ENCODE measurements at places on chromosomes 7 and 10.

DNA sequence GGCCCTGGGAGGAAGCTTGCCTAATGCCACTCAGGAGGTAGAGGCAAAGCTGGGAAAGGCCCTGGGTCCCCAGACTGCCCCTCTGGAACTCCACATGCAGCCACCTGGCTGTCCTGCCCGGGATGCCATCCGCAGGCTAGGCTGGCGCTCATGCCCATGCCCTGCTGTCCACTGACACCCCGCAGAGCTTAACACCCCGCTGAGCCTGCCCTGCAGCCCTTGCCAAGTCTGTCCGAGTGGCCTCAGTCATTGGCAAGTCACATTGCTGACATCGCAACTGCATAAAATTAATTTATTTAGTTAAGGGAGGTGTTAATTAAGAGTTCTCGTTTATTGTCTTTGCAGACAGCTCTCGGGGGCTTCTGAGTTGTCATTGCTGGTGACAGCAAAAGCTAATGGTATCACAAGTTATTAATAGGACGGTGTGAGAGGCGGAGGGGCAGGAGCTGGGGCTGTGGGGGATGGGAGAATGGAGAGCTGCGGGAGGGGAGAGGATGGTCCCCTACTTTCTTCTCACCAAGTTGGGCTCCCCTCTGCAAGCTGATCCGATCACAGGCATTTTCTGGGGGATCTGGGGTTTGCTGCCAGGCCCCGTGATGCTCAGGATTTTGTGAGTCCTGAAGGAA, 55.6 kb upstream of the PCBD1 start:
- no peak for DNase-seq

- peak; percentile 19 for DNase-seq
Measured at GRCh38 chr7:85750454-85750949, 563.6 kb upstream of the SEMA3D start.

- no peak for DNase-seq
Measured at GRCh38 chr10:26044141-26044749, 110.2 kb downstream of the MYO3A start.

GRCh38 chr10:107379601-107380000, 215.1 kb upstream of the SORCS1 start:
- no peak for DNase-seq

DNA sequence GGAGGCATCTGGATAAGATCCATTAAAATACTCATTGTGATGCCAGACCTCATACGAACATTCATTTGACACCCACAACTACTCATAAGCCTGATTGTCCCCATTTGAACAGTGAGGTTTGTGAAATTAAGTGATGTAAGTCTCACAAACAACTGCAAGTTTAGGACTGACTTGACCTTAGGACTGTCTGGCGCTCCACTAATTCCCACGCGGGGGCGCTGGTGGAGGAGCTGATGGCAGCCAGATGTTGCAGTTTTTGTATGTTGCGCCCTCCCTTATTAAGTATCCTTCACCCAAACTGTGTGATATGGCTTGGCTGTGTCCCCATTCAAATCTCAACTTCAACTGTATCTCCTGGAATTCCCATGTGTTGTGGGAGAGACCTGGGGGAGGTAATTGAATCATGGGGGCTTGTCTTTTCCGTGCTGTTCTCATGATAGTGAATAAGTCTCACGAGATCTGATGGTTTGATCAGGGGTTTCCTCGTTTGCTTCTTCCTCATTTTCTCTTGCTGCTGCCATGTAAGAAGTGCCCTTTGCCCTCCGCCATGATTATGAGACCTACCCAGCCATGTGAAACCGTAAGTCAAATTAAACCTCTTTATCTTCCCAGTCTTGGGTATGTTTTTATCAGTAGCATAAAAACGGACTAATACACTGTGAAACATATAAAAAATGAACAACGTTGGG, 20.3 kb upstream of the TIAL1 start:
- DNase-seq, result no peak

DNA sequence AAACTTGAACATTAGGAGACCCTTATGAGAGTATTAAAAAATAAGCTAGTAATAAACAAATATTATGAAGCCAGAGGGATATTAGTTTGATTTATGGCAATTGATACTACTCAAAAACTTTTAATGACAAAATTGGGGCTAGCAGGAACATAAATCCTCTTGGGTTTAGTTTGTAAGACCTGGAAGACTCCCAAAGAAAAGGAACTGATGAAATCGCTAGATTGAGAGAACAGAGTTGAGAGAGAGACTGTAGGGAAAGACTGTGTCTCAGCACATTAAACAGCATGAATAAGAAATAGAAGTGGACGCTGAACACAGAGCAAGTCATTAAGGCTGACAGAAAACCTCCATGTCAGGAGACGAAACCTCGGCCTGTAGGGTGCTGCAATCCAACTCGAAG, 56.4 kb downstream of the ICA1 start:
- no peak for DNase-seq

- peak; percentile 55 for DNase-seq
Measured at GRCh38 chr7:83936056-83936708, 258.4 kb downstream of the SEMA3A start.

- DNase-seq, result no peak
Measured at GRCh38 chr10:78964274-78964951, 104.4 kb upstream of the ZMIZ1 start.

- no peak for DNase-seq
Measured at GRCh38 chr7:28350662-28351061, 61.7 kb upstream of the CREB5 start.

DNA sequence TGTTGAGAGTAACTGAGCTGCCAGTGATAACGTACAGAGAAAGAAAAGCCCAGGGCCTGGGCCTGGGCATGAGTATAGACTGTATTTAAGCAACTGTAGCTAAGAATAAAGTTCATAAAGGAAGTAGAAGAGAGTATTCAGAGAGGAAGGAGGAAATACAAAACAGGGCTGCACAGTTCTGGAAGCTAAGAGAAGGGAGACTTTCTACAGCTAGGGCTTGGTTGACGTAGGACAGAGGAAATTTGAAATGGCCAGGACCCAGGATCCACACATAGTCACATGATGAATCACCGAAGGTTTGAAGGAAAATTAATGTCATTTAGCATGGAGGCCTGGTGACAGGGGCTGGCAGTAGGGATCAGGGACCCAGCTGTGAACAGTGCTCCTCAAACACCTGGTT, 66.7 kb downstream of the ARL4A start:
- DNase-seq, result no peak

DNA sequence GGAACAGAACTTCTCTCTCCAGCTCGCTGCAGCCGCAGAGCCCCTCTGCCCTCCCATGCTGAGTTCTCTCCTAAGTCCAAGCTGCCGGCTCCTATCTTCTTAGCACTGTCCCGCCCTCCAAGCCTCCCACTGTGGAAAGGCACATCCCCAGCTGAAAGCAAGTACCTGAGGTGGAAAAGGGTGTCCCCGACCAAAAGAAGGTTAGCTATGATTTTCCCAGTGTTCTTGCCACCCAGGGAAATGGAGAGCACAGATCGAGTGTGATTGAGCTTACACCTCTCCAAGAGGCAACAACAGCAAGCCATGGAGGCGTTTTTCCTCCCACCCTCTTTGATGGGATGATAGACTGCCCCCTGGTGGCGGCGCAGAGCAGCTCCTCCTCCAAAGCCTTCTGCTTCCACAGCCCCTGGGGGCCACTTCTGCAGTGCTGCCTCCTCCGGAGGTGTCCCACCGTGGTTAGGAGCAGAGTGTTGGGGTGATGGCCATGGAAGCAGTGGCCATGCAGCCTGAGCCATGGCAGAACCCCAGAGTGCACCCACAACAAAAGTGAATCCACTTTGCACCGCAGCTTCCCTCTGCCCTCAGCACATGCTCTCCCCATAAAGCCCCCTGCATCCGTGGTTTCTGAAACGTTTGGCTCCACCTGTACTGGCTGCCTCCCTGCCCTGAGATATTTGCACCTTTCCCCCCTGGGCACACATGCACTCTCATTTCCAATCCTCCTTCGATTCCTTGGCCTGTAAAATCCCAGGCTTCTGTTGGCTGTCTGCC, 143.1 kb upstream of the STK17A start:
- DNase-seq, result no peak

GRCh38 chr7:27459731-27460053, 203.0 kb downstream of the HIBADH start:
- DNase-seq, result no peak

- no peak for DNase-seq
Measured at GRCh38 chr10:97948822-97949221, 81.6 kb downstream of the CRTAC1 start.

DNA sequence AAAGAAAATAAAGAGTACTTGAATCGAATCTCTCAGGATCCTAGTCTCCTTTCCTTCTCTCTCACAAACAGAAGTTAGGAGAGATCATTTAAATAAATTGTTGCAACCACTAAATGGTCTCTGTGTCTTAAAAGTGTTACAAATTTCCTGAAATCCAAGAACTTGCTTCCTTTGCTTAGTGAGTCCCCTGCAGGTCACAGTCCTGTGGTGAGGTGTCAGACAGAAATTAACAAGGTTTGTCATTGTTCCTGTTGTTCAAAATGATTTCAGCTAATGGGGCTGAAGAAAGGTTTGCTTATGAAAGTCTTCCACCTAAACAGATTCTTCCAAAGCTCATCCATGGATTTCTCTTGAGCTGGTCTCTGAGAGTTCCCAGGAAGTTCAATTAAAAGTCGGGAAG, 151.6 kb upstream of the SLC26A5 start:
- no peak for DNase-seq

GRCh38 chr7:16753102-16753931, at the start of gene TSPAN13:
Gene TSPAN13 (plus strand): TSS chr7:16753755. CDS start chr7:16753968, 213 bp downstream.
- peak; percentile 98 for DNase-seq

DNA sequence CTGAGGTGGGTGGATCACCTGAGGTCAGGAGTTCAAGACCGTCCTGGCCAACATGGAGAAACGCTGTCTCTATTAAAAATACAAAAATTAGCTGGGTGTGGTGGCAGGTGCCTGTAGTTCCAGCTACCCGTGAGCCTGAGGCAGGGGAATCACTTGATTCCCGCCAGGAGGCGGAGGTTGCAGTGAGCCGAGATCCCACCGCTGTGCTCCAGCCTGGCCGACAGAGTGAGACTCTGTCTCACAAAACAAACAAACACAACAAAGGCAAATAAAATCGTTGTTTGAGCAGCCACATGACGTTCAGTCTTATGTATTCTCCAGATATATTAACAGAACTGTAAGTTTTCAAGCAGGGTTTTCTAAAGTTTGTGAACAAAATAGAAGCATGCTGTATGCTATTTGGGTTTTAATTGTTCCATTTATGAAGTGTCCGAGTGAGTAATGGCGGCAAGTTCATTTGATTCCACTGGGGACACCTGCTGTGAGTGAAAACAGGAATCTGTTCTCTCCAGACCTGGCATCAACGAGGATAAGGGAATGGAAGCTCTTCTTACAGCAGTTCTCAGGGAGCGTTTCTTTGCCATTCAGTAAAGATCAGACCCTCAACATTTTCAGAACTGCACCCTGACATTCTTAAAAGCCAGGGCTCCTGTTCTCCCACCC, 122.5 kb upstream of the PITRM1 start:
- DNase-seq, result peak; percentile 32

DNA sequence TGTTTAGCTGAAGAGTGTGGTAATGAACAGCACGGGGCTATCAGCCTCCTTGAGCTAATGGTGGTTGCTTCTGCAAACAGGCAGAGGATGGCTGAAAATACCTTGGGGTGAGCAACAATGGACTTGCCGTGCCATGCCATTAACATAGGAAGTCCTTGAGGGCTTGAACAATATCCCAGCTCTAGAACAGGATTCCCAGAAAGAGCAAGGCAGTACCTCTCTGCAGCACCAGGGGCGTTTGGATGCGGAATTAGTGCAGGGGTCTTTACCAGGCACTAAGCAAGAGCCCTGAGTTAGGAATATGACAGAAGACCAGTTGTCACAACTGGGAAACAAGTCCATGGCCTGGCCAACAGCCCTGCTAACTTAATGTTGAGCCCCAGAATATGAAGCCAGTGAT, 143.2 kb upstream of the COBL start:
- DNase-seq, result no peak

DNA sequence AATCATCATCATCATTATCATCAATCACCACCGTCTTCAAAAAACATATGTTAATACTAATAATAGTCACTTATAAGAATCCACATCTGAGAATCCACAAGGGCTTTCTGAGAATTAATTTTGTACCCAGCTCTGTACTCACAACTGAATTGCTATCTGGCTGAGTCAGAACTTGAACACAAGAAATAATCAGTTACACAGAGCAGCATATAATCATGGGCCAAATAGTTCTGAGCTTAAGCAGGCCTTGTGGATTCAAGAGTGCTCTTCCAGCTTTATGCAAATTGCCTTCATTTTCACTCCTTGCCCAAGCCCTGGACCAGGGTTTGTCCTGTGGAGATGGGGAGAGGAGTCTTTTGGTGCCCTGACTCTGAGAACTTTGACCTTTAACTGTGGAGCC, 304.5 kb downstream of the ZNF248 start:
- no peak for DNase-seq

- no peak for DNase-seq
Measured at GRCh38 chr10:103921750-103922195, 3.8 kb upstream of the STN1 start.

DNA sequence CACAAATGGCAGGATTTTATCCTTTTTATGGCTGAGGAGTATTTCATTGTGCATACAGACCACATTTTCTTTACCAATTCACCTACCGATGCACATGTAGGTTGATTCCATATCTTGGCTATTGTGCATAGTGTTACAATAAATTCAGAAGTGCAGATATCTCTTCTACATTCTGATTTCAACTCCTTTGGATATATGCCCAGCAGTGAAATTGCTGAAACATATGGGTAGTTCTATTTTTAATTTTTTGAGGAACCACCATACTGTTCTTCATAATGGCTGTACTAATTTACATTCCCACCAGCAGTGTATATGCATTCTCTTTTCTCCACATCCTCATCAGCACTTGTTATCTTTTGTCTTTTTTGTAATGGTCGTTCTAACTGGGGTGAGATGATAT, 1290.3 kb downstream of the XPNPEP1 start:
- no peak for DNase-seq

DNA sequence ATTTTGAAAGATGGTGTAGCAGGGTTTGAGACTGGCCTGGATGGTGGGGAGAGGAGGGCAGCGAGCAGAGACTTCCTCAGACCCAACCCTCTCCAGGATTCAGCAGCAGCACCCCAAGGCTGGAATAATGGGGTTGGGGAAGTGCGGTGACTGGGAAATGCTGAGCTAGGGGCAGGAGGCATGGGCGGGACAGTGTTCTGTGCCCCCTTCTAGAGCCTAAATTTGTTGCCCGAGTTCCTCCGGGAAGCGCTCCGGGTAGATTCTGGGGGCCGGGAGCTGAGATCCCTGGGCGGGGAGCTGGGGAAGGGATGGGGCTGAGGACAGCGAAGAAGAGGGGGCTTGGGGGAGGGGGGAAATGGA, at the start of gene CHAT:
CHAT (plus strand) TSS at position 156 of the 360 bp plus-strand sequence; CDS start at position 309, 153 bp downstream.
- DNase-seq, result no peak

- no peak for DNase-seq
Measured at GRCh38 chr7:116561697-116562483, 37.1 kb downstream of the CAV1 start.

- DNase-seq, result peak; percentile 38
Measured at GRCh38 chr7:16801111-16801542, 3.7 kb downstream of the AGR2 start.

GRCh38 chr7:42883950-42884349, 27.9 kb downstream of the C7orf25 start:
- no peak for DNase-seq

Data from NCI-H1417 (cell line).